Activated naive CD4-positive, alpha-beta T cell treated with anti-CD3 and anti-CD28 coated beads for 36 hours (primary cell): ENCODE measurements at places on chromosomes 12 and 14. TPM values are rescaled to one million over a fixed set of nuclear protein-coding genes. Genes with fewer than 3 reads are reported as not detected.

The SYNDIG1L gene
- not detected for total RNA-seq

The HELB gene
- 23.0 TPM for total RNA-seq

The CLEC4C gene
- total RNA-seq, result not detected

The SCN8A gene
- total RNA-seq, result 0.42 TPM

The C12orf42 gene
- total RNA-seq, result not detected

The FAM186B gene
- not detected for total RNA-seq

The DCD gene
- total RNA-seq, result not detected

The SLC6A15 gene
- 0.30 TPM for total RNA-seq

The REM2 gene
- 0.74 TPM for total RNA-seq

The GPR68 gene
- total RNA-seq, result 1.2 TPM

The SRRM4 gene
- total RNA-seq, result not detected

The CCDC85C gene
- total RNA-seq, result 12.7 TPM

The SERPINA10 gene
- total RNA-seq, result not detected

The RFX4 gene
- total RNA-seq, result not detected
